ENCODE measurements at places on chromosomes 12 and 14.
A peak's percentile ranks its signal among the peaks of the same experiment; 100 is the strongest.

GRCh38 chr12:6376870-6377666 is 1.7 kb upstream of the SCNN1A start:
- no peak for DNase-seq

DNA sequence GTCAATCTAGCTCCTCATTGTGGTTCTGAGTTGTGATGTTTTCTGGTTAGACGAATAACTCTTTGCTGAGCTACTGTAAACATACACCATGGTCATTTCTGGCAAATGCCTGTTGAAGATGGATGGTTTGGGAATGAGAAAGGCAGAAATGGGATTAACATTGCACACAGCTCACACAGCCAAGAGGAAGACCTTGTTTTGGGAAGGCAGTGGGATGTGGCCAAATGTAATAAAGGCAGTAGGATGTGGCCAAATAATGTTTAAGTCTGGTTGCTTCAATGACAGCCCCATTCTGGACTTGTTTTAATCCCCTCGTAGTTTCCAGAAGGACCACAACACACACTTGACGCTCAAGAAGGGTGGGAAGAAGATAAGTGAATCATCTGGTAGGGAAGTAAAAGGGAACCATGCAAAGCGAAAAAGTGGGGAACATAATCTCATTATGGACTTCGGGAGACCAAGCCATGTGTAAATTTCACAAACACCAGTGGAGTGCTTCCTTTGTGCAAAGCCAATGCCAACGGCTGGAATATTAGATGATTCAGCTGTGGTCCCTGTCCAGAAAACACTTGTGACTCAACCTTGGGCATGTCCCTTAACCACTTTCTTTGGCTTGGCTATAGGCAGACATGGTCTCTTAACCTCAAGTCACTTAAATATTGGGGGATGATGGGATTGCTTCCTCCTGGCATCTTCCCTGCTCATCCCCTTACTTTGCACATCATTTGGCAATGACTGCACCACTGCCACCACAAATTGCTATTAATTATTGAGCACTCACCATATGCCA is 284.4 kb upstream of the CRY1 start:
- no peak for DNase-seq

DNA sequence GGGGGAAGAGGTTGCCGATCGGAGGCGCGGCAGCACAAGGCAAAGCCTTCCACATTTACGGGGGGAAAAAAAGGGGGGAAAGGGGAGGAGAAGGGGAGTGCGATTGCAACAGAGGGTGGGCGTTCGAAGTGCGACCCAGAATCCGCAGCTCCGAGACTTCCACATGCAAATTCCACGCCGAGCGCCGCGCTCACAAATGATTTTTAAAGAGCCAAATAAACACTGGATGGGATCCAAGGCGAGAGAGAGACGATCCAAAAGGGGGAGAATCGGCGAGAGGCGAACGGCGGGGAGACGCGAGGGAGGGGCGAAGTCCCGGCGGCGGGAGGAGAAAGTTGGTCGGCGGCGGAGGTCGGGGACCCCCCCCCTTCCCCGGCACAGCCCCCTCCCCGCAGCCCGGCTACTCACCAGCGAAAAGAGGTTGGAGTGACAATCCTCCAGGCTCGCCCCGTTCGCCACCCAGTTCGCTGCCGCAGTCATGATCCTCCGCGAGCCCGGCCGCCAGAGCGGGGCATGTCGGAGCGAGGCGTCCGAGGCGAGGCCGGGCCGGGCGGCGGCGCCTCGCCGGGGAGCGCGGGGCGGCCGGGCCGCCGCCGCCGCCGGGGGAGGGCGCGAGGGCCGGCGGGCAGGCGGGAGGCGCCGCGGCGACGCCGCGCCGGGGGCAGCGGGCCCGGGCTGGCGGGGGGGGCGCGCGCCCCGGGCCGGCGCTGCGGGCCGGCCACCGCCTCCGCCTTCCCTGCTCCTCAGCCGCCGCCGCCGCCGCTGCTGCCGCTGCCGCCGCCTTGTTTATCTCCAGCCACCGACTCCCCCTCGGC is 634 bp downstream of the MED13L start:
- peak; percentile 79 for DNase-seq

- DNase-seq, result no peak
These were observed 1116.9 kb upstream of the TMEM132C start for GRCh38 chr12:127150028-127150427.

GRCh38 chr14:23113431-23114119 is 5.5 kb downstream of the CEBPE start:
- no peak for DNase-seq

GRCh38 chr14:104702673-104703072 is 13.3 kb downstream of the INF2 start:
- DNase-seq, result no peak

- no peak for DNase-seq
These were observed 77.5 kb downstream of the FOXN3 start for GRCh38 chr14:89339579-89339978.
